ENCODE measurements at places on chromosomes 3 and 15. TPM values are rescaled to one million over a fixed set of nuclear protein-coding genes. Genes with fewer than 3 reads are reported as not detected.

GRCh38 chr3:15703346-15703745, 94.4 kb downstream of the ANKRD28 start:
- H3K27me3 ChIP-seq: no peaks in the 10 kb centered on the region
- no peak for DNase-seq
- H3K4me3 ChIP-seq: no peak overlapping the region
- H3K4me1 ChIP-seq: no peaks in the 10 kb centered on the region
- no peaks in the 10 kb centered on the region for H3K36me3 ChIP-seq

GRCh38 chr3:147421184-147421912, 12.2 kb downstream of the ZIC1 start:
- no peaks in the 10 kb centered on the region for H3K36me3 ChIP-seq
- no peak overlapping the region for H3K4me3 ChIP-seq
- peaks cover 4% of the 10 kb centered on the region for H3K4me1 ChIP-seq
- no peak for DNase-seq
- no peaks in the 10 kb centered on the region for H3K27me3 ChIP-seq

DNA sequence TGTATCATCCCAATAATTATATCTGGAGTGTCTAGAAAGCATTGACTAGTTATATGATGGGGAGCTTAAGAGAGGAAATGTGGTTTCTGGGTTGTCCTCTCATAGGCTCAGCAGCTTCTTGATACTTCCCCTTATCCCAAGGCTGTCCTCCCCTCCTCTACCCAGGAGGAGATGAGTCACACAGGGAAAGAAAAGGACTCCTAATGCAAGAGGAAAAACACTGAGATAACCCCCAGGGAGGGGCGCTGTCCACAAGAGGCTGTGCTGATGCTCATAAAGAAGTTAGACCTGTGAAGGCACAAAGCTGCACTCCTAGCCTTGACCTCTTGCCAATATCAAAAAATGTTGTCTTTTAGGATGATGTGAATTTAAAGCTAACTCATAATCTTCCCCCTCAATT, 28.8 kb upstream of the GYG1 start:
- no peaks in the 10 kb centered on the region for H3K27me3 ChIP-seq
- H3K36me3 ChIP-seq: no peaks in the 10 kb centered on the region

DNA sequence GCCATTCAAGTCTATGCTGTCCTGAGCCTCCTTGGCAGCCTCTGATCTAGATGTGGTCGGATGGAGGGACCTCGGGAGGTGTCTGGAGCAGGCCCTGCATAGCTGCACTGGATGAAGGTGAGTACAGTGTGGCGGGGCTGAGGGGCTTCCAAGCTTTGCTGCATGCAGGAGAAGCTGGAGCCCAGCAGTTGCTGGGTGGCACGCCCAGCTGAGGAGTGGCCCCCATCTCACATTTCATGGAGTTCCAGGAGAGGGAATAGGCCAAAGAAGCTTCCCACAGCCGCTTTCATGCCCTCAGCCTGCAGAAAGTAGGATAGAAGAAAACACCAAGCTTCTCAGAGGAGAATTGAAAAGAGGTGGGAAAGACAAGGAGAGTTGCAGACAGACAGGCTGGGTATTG, 48.3 kb upstream of the PRR20G start:
- no peak overlapping the region for H3K27ac ChIP-seq
- no peak for DNase-seq
- H3K4me3 ChIP-seq: no peak overlapping the region
- no peaks in the 10 kb centered on the region for H3K27me3 ChIP-seq

GRCh38 chr15:93413745-93414144, 324.7 kb upstream of the RGMA start:
- DNase-seq: no peak
- H3K36me3 ChIP-seq: no peaks in the 10 kb centered on the region
- H3K27ac ChIP-seq: no peak overlapping the region
- H3K4me3 ChIP-seq: no peak overlapping the region
- no peaks in the 10 kb centered on the region for H3K4me1 ChIP-seq

DNA sequence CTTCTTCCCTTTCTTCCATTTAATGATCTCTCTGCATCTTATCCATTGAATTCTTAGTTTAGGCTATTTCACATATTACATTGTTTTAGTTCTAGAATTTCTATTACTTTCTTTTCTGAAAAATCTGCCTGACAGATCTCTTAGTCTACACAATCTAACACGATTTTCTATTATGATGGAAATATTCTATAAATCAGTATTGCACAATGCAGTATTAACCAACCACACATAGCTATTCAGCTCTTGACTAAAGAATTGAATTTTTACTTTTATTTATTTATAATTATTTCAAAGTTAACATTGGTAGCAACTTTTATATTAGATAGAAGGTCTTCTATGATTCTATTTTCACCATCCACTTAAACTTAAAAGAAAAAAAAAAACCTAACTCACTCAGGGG, 36.2 kb upstream of the GOLGA8A start:
- H3K27me3 ChIP-seq: no peaks in the 10 kb centered on the region
- no peak overlapping the region for H3K27ac ChIP-seq
- H3K4me1 ChIP-seq: no peaks in the 10 kb centered on the region
- DNase-seq: no peak

DNA sequence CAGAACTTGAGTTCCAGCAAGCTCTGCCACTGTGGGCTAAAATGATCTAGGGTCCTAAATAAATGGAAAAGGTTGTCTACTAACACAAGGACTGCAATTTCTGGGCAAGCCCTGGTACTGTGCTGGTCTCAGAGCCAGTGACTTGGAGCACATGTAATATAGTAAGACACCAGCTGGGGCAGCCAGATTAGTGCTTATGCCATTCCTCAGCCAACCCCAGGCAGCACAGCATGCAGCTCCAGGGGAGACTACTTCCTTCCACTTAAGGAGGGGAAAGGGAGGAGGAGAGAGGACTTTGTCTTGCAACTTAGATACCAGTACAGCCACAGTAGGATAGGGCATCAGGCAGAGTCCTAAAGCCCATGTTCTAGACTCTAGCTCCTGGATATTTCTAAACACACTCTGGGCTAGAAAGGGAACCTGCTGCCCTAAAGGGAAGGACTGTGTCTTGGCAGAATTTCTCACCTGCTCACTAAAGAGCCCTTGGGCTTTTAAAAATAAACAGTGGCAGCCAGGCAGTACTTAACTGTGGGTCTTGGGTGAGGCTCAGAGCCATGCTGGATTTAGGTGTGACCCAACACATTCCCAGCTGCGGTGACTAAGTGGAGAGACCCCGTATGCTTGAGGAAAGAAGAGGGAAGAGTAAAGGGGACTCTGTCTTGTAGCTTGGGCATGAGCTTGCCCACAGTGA, 223.7 kb upstream of the BCHE start:
- H3K36me3 ChIP-seq: no peaks in the 10 kb centered on the region
- H3K4me3 ChIP-seq: no peak overlapping the region
- H3K4me1 ChIP-seq: no peaks in the 10 kb centered on the region

DNA sequence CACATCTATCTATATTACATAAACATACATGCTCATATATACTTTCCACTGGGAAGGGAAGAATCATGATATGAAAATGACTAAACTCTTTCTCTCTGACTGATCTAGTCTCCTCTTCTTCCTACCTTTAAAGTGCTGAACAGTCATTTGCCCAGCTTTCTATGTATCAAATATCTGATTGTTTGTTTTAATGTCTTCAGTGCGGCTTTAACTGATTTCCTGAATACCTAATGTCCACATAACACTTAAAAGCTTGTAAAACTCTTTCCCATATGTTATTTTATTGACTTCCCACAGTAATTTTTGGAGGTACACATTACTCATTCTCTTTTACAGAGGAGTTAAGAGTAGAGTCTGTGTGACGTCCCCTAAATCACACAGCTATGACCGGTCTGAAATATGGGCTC, 28.2 kb downstream of the CPOX start:
- H3K4me3 ChIP-seq: no peak overlapping the region
- H3K27me3 ChIP-seq: no peaks in the 10 kb centered on the region
- H3K4me1 ChIP-seq: no peaks in the 10 kb centered on the region
- no peaks in the 10 kb centered on the region for H3K36me3 ChIP-seq
- H3K27ac ChIP-seq: no peak overlapping the region

GRCh38 chr3:142022381-142022780, 127.0 kb downstream of the TFDP2 start:
- H3K36me3 ChIP-seq: no peaks in the 10 kb centered on the region
- no peak for DNase-seq
- H3K4me1 ChIP-seq: peaks cover 1% of the 10 kb centered on the region
- no peaks in the 10 kb centered on the region for H3K27me3 ChIP-seq

GRCh38 chr3:64209866-64210621, 15.2 kb downstream of the PRICKLE2 start:
- peak; percentile 73 for DNase-seq
- H3K36me3 ChIP-seq: no peaks in the 10 kb centered on the region
- H3K4me3 ChIP-seq: no peak overlapping the region
- peak overlapping the region; percentile 52 for H3K27ac ChIP-seq
- no peaks in the 10 kb centered on the region for H3K27me3 ChIP-seq

DNA sequence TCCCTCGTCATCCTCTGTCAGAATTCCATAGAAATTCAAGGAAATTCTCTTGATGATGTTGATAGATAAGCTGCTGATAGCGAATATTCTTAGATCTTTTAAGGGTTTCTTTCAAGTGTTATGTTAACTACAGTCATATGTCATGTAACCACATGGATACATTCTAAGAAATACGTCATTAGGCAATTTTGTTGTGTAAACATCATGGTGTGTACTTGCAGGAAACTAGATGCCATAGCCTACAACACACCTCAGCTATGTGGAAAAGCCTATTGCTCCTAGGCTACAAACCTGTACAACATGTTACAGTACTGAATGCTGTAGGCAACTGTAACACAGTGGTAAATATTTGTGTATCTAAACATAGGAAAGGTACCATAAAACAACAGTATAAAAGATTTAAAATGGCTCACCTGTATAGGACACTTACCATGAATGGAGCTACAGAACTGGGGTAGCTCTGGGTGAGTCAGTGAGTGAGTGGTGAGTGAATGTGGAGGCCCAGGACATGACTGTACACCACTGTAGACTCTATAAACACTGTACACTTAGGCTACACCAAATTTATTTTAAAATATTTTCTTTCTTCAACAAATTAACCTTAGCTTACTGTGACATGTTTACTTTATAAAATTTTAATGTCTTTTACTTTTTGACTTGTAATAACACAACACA, 34.6 kb downstream of the GLDN start:
- no peaks in the 10 kb centered on the region for H3K4me1 ChIP-seq
- H3K36me3 ChIP-seq: no peaks in the 10 kb centered on the region
- H3K4me3 ChIP-seq: no peak overlapping the region
- no peak for DNase-seq

DNA sequence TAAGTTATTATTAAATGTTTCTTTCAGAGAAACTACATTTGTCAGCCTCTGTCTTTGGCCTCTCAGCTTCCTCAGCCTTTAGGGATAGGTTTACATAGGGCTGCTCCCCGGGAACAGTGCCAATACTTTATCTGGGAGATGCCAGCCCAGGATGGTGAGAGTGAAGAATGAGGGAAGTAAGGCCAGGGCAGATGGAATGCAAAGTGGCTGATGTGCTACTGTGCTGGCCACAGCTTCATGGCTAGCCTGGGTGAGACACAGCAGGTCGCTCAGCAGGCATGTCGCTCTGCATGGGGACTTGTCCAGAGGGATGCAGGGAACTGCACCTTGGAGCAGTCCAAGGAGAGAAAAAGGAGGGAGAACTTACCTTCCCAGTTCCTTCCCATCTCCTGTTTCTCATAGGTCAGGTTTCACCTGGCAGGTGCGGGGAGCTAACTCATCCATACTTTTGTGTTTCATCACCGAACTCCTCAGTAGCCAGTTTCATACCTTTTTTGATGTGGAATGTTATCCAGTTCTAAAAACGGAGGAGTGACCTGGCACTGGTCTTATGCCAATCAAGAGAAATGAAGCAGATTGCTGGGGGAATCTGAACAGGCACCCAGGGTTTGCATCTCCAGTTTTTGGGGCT, 30.9 kb upstream of the C15orf39 start:
- no peaks in the 10 kb centered on the region for H3K27me3 ChIP-seq
- no peak overlapping the region for H3K27ac ChIP-seq
- H3K4me3 ChIP-seq: no peak overlapping the region
- H3K4me1 ChIP-seq: peaks cover 1% of the 10 kb centered on the region
- H3K36me3 ChIP-seq: no peaks in the 10 kb centered on the region

GRCh38 chr3:55858727-55859126, 371.6 kb upstream of the WNT5A start:
- DNase-seq: no peak
- H3K27me3 ChIP-seq: no peaks in the 10 kb centered on the region
- no peak overlapping the region for H3K4me3 ChIP-seq
- H3K27ac ChIP-seq: no peak overlapping the region
- H3K36me3 ChIP-seq: no peaks in the 10 kb centered on the region

DNA sequence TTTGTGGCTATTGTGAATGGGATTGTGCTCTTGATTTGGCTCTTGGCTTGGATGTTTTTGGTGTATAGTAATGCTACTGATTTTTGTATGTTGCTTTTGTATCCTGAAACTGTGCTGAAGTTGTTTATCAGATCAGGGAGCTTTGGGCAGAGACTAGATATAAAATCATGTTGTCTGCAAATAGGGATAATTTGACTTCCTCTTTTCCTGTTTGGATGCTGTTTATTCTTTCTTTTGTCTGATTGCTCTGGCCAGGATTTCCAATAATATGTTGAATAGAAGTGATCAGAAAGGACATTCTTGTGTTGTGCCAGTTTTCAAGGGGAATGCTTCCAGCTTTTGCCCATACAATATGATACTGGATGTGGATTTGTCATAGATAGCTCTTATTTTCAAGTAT, 66.1 kb downstream of the CHCHD6 start:
- DNase-seq: no peak
- no peaks in the 10 kb centered on the region for H3K27me3 ChIP-seq
- no peak overlapping the region for H3K4me3 ChIP-seq
- no peaks in the 10 kb centered on the region for H3K4me1 ChIP-seq

DNA sequence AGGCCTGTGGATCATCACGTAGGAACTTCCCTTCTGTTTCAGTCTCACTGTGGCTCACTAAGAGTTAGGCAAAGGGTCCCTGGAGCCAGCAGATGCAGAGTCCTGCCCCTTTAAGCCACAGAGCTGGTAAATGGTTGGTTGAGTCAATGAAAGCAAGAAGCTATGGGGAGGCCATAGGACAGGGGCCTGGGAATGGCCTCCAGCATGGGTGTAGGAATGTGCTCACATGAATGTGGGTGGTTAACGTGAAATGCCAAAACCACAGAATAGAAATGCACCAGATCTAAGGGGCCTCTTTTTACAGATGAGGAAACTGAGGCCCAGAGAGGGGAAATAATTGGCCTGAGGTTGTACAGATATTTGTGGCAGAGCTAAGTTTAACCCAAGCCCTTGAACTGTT, 150.3 kb downstream of the TLE3 start:
- H3K4me3 ChIP-seq: no peak overlapping the region
- H3K27me3 ChIP-seq: no peaks in the 10 kb centered on the region
- no peak for DNase-seq
- no peak overlapping the region for H3K27ac ChIP-seq
- no peaks in the 10 kb centered on the region for H3K4me1 ChIP-seq
- no peaks in the 10 kb centered on the region for H3K36me3 ChIP-seq

GRCh38 chr3:8845641-8846040, 76.2 kb upstream of the OXTR start:
- H3K4me1 ChIP-seq: no peaks in the 10 kb centered on the region
- DNase-seq: no peak
- no peak overlapping the region for H3K27ac ChIP-seq
- no peak overlapping the region for H3K4me3 ChIP-seq

GRCh38 chr3:56868706-56869105, 67.0 kb upstream of the ARHGEF3 start:
- H3K27ac ChIP-seq: no peak overlapping the region
- H3K27me3 ChIP-seq: no peaks in the 10 kb centered on the region
- no peaks in the 10 kb centered on the region for H3K36me3 ChIP-seq
- H3K4me3 ChIP-seq: no peak overlapping the region

Gene SEMA7A
- 8.3 TPM for total RNA-seq

Gene HCLS1
- 11.4 TPM for total RNA-seq

Gene KLHL25
- 7.3 TPM for total RNA-seq

Gene KLHL40
- not detected for total RNA-seq

Gene SLC2A2
- 0.18 TPM for total RNA-seq

Gene CPNE9
- not detected for total RNA-seq

Gene DCBLD2
- total RNA-seq: 32.3 TPM

Gene UNC13C
- 2.0 TPM for total RNA-seq

Data from ovary (tissue), 10 donors.